ENCODE measurements at places on chromosomes 11 and 22. TPM values are rescaled to one million over a fixed set of nuclear protein-coding genes. Genes with fewer than 3 reads are reported as not detected.

- H3K27ac ChIP-seq, result no peak overlapping the region
- H3K27me3 ChIP-seq, result no peaks in the 10 kb centered on the region
- H3K4me1 ChIP-seq, result peaks cover 18% of the 10 kb centered on the region
- no peaks in the 10 kb centered on the region for H3K36me3 ChIP-seq
Observed at GRCh38 chr11:94147433-94147845, 18.8 kb downstream of the PANX1 start.

- peaks cover 16% of the 10 kb centered on the region for H3K27me3 ChIP-seq
- no peaks in the 10 kb centered on the region for H3K4me1 ChIP-seq
- H3K27ac ChIP-seq, result no peak overlapping the region
- no peak for DNase-seq
Observed at GRCh38 chr22:49291781-49292180, 535.9 kb downstream of the BRD1 start.

DNA sequence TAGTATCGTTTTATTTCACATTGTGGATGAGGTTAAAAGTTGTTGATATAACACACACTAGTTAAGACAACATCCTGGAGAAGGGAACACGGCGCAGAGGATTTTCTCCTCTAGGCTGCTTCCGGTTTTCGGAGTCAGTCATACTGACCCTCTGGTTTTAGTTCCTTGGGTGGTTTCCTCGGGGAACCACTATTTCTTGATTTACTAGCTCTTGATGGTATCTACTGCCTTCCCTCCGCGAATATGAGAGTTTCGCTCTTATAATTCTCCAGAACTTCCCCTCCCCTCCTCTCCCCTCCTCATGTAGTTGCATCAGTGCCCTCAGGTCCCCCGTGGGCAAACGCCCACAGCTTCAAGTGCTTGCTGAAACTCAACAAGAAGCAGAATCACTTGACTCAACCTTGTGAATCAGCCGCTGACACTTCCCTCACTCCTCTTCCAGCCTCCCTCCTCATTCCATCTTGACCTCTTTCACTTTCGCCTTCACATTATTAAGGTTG is 15.9 kb upstream of the APOBEC3A start:
- H3K27ac ChIP-seq, result no peak overlapping the region
- H3K36me3 ChIP-seq, result no peaks in the 10 kb centered on the region
- no peak overlapping the region for H3K4me3 ChIP-seq
- H3K27me3 ChIP-seq, result peaks cover 57% of the 10 kb centered on the region

DNA sequence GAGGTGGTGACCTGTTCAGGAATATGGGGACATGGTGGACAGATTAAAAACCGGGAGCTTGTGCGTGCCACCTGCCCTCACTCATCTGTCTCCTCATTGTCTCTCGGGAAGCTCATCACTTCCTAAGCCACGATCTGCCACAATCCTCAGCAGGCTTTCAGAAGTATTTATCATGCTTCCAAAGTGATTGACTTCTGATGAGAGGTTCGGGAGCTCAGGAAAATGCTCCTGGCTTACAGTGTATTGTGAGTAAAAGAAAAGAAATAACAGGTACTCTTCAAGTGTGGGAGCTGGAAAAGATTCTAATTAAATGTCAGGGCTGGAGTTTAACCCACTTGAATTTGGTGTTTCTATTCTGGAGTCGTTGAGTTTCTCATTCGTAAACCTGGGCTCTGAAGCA is 91.9 kb upstream of the DRD2 start:
- no peak for DNase-seq
- H3K27me3 ChIP-seq, result peaks cover 10% of the 10 kb centered on the region
- peak overlapping the region; percentile 43 for H3K27ac ChIP-seq
- H3K4me3 ChIP-seq, result no peak overlapping the region
- H3K4me1 ChIP-seq, result peaks cover 9% of the 10 kb centered on the region
- no peaks in the 10 kb centered on the region for H3K36me3 ChIP-seq

DNA sequence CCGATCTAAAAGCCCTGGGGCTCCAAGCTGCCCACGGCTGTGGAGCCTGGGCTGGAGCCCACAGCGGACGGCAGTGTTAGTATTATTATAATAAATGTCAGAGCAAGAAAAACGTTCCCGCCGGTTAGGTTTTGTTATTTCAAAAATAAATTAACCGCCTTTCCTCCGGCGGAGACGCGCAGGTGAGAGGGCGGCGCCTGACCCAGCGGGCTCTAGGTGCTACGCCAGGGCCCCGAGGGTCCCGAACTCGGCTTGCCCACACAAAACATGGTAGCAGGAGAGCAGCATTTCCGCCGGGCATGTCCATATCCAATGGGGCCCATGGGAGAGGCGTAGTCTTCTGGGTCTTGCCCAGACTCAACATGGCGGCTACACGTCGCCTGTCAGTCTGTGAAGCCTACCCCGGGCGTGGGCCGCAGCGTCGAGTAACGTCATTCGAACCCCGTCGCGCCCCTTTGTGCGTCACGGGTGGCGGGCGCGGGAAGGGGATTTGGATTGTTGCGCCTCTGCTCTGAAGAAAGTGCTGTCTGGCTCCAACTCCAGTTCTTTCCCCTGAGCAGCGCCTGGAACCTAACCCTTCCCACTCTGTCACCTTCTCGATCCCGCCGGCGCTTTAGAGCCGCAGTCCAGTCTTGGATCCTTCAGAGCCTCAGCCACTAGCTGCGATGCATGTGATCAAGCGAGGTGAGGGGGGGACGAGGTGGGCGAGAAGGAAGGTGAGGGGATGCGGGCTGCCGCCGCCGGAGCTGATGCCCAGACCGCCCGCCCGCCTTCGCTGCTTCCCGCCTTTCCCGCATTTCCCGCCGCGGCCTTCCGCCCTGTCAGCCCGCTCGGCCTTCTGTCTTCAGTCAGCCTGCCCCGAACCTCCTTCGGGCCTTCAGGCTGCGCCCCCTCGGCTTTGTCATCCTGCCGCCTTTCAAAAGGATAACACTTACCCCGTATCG is at the start of gene RRM1:
TSS of gene RRM1 (plus strand) at position 452 of the 944 bp plus-strand sequence. CDS start at position 666, 214 bp downstream.
- peaks cover 19% of the 10 kb centered on the region for H3K4me1 ChIP-seq
- DNase-seq, result peak; percentile 89
- no peaks in the 10 kb centered on the region for H3K36me3 ChIP-seq
- H3K27me3 ChIP-seq, result no peaks in the 10 kb centered on the region
- peak within 1 kb of the TSS; percentile 97 for H3K27ac ChIP-seq

GRCh38 chr11:92707173-92707619 is 262.3 kb upstream of the MTNR1B start:
- no peak for DNase-seq
- H3K27ac ChIP-seq, result no peak overlapping the region
- no peak overlapping the region for H3K4me3 ChIP-seq
- peaks cover 5% of the 10 kb centered on the region for H3K4me1 ChIP-seq

DNA sequence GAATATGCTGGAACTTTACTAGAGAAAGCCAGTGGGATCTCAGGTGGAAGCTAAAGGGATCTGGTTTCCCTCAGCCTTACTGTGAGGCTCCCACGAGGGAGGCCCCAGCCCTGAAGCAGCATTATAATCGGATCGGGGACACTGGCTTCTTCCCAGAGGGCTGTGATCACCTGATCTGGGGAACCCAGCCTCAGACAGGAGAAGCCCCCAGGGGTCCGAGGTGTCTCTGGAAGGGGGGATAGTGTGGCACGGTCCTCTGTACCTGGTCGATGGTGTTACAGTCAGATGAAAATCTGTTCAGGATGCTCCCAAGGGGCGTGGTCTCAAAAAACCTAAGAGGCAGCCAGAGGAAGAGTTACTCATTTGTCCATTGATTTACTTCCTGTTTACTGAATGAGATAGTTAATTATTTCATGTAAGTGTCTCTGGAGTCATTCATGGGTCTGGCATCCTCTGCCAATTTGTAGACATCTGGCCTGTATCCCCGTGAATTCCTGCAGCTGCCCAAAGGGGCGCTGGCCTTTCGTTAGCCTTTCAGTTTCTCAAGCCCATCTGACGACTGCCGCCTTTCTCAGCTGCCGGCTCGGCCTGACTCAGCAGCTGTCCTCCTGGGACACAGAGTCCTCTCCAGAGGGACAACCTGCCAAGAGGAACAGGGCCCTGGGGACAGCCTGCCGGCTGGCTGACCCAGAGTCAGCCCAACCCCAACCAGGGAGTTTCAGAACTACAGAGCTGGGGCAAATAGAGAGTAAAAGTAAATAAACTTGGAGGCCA is 17.0 kb upstream of the KCNJ11 start:
- H3K4me3 ChIP-seq, result no peak overlapping the region
- no peaks in the 10 kb centered on the region for H3K36me3 ChIP-seq
- peaks cover 3% of the 10 kb centered on the region for H3K27me3 ChIP-seq
- H3K27ac ChIP-seq, result peak overlapping the region; percentile 49

- H3K27me3 ChIP-seq, result no peaks in the 10 kb centered on the region
- no peak for DNase-seq
- peaks cover 14% of the 10 kb centered on the region for H3K4me1 ChIP-seq
- no peak overlapping the region for H3K4me3 ChIP-seq
Observed at GRCh38 chr11:70523384-70524095, 125.2 kb downstream of the CTTN start.

DNA sequence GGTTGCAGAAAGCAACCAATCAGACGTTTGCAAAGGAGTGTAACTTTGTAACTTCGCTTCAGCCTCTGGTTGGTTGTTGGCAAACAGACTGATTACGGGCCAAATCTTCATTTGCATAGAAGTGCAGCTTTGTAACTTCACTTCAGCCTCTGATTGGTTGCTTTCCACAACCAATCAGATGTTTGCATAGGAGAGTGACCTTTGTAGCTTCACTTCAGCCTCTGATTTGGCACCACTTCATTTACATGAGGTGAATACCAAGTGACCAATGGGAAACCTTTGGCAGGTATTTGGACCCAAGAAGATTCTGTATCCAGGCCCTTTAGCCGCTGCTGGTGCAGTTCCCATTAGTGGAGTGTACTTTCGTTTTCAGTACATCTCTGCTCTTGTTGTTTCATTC is 16.0 kb downstream of the USP47 start:
- DNase-seq, result no peak
- no peak overlapping the region for H3K4me3 ChIP-seq
- peaks cover 2% of the 10 kb centered on the region for H3K36me3 ChIP-seq
- peaks cover 13% of the 10 kb centered on the region for H3K4me1 ChIP-seq
- H3K27ac ChIP-seq, result no peak overlapping the region

- H3K27me3 ChIP-seq, result no peaks in the 10 kb centered on the region
- H3K4me3 ChIP-seq, result no peak overlapping the region
- H3K36me3 ChIP-seq, result no peaks in the 10 kb centered on the region
- peak overlapping the region; percentile 4 for H3K27ac ChIP-seq
- peaks cover 5% of the 10 kb centered on the region for H3K4me1 ChIP-seq
- DNase-seq, result no peak
Observed at GRCh38 chr11:100434821-100435641, 252.1 kb upstream of the ARHGAP42 start.

GRCh38 chr11:73461964-73462363 is 85.8 kb downstream of the RELT start:
- no peak overlapping the region for H3K4me3 ChIP-seq
- H3K4me1 ChIP-seq, result peaks cover 2% of the 10 kb centered on the region
- peaks cover 6% of the 10 kb centered on the region for H3K36me3 ChIP-seq
- DNase-seq, result no peak
- H3K27ac ChIP-seq, result no peak overlapping the region

DNA sequence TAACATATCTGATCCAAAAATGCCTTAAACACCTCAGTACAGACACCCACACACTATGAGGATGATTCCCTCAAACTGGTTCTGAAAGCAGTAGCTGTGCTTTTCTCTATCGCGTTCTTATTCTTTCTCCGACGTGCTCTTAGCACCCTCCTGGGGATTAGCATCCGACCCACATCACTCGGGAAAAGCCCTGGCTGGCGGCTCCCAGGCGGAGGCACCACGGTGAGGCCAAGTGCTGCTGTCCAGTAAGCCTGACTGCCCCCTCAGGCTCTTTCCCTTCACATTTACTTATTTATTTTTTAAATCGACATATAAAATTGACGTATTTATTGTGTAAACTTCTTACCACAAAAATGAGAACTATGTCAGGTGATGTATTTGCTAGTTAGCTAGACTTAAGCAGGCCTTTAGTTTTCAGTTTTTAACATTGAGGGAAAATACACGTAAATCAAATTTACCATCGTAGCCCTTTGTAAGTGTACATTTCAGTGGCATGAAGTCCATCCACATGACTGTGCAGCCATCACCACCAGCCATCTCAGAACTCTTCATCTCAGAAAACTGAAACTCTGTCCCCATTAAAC is 19.2 kb downstream of the TBX1 start:
- no peak overlapping the region for H3K27ac ChIP-seq
- H3K4me1 ChIP-seq, result no peaks in the 10 kb centered on the region
- H3K36me3 ChIP-seq, result no peaks in the 10 kb centered on the region
- peaks cover 22% of the 10 kb centered on the region for H3K27me3 ChIP-seq
- no peak overlapping the region for H3K4me3 ChIP-seq

DNA sequence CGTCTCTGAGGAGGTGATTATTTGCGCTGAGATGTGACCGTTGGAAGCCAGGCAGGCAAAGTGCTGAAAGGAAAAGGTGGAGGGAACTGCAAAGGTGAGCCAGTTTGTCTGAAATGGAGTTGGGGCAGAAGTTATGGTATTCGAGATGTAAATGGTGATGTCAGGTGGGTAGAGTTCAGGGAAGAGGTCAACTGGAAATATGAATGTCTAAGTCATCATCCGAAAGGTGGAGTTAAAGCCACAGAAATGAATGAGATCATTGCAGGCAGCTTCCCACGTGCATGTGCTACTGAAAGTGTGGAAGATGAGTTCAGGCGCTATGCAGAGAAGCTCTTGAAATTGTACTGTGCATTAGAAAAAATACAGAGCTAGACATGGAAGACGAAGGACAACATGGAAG is 2.2 kb upstream of the BPIFC start:
- no peaks in the 10 kb centered on the region for H3K4me1 ChIP-seq
- H3K4me3 ChIP-seq, result no peak overlapping the region
- no peak for DNase-seq
- peaks cover 48% of the 10 kb centered on the region for H3K27me3 ChIP-seq

DNA sequence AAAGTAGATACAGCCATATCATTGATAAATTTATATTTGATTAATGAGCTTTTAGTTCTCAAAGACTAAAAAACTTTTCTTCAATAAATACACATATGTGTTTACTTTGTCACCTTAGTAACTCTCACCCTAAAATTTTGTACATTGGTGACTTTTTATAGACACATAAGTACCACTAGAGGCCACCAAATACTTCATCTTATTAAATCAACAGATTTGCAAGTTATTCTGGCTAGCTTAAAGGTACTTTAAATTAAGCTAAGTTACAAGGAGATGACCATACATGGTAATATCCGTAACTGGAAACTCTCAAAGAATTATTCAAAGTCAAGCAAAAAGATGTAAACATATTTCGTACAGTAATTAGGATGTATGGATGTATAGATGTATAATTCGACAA is 112.2 kb downstream of the SBF2 start:
- peaks cover 8% of the 10 kb centered on the region for H3K36me3 ChIP-seq
- no peak overlapping the region for H3K4me3 ChIP-seq

DNA sequence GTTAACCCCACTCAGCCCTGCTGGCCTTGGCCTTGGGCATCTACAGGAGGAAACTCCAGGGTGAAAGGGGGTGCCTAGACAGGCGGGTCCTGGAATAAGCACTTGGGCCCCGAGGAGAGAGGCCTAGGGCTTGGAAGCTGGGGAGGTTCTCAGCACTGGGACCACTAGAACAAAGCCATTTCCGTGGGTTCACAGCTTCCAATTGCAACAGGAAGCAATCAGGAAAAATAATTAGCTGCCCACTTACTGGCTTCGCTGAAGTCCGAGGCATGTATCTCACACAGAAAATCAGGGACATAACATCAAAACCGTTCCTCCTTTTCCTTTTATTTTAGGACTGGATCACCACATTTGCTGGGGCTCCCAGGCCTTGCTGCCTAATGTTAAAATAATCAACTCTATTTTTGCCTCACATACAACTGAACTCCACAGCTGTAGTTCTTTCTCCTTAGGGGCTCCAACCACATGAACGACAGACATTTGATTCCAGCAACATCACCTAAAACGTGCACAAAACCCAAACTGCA is 161.1 kb upstream of the GRK3 start:
- H3K27me3 ChIP-seq, result peaks cover 3% of the 10 kb centered on the region
- H3K27ac ChIP-seq, result peak overlapping the region; percentile 91

ALX4 gene
- not detected for total RNA-seq

SELENOM gene
- 3.7 TPM for total RNA-seq
